CD8-positive, alpha-beta memory T cell (primary cell): ENCODE measurements at places on chromosomes 7 and 10. TPM values are rescaled to one million over a fixed set of nuclear protein-coding genes. Genes with fewer than 3 reads are reported as not detected.

The CCDC126 gene
- 5.9 TPM for total RNA-seq

The C10orf143 gene
- total RNA-seq, result 5.7 TPM

The HOXA1 gene
- total RNA-seq, result 0.31 TPM

The IGFBP3 gene
- 3.5 TPM for total RNA-seq

The URGCP gene
- 37.8 TPM for total RNA-seq
